HL-60 (cell line): ENCODE measurements at places on chromosomes 3 and 15.

GRCh38 chr3:150497956-150498355 lies 48.3 kb downstream of the SERP1 start:
- DNase-seq = peak; percentile 23

DNA sequence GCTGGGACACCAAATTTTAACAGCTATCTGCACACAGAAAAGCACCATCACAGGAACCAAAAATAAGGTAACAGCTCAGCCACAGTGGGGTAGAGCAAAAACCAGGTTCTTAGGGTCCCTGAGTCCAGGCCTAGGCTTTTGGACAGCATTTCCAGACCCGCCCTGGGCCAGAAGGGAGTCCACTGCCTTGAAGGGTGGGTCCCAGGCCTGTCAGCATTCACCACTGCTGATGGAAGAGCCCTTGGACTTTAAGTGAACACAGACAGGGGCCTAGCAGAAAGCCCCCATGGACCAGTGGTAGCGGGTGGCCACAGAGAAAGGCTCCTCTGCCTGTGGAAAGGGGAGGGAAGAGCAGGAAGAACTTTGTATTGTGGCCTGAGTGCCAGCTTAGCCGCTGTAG lies 56.4 kb downstream of the PLCH1 start:
- no peak for DNase-seq

DNA sequence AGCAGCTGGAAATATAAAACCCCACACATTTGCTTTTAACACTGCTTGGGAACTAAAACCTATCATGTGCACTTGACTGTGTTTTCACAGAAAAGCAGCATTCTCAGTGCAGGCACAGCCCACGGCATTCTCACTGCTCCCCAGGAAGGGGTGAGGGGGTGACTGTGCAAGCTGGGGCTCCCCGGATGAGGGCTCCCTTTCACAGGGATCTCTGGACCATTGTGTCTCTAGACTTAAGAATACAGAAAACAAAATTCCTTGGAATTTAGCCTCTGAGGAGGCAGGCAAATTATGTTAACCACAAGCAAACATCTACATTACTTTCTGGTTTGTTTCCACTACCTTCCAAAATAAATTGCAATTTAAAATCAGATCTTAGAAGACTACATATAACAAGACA lies 100.3 kb downstream of the FSIP1 start:
- no peak for DNase-seq

DNA sequence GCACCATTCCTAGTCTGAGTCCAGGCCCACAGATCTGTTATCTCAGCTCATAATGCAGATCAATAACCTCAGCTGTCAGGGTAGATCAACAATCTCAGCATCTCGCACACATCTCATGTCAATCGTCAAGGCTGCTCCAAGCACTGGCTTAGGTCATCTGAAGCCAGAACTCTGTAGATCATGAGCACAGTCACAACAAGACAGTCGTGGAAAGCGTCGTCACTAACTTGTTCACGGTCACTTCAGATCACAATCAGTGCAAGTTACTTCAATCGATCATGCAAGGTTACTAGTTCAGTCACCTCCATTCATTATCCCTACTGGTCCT lies 71.8 kb downstream of the RBPMS2 start:
- no peak for DNase-seq

GRCh38 chr15:59150185-59150584 lies 45.2 kb downstream of the CCNB2 start:
- no peak for DNase-seq

- no peak for DNase-seq
Observed at GRCh38 chr3:195753581-195753980, 32.8 kb downstream of the MUC20 start.

DNA sequence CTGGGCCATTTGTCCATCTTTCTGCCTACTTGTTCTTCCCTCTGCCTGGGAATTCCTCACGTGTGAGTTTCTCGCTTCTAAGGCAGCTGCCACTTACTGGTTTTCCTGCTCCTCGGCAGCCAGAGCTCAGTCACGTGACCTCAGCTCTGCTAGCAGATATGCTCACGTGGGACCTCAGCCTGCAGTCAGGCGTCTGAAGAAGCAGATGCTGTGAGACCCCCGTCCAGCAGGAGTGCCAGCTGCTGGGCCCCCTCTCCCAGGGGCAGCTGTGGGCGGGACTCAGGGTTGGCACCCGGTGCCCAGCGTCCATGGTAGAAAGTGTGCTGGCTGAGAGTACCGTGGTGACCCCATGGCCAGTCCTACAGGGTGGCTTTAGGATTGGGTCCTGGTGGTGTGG lies 161.3 kb upstream of the TLE3 start:
- DNase-seq = no peak

DNA sequence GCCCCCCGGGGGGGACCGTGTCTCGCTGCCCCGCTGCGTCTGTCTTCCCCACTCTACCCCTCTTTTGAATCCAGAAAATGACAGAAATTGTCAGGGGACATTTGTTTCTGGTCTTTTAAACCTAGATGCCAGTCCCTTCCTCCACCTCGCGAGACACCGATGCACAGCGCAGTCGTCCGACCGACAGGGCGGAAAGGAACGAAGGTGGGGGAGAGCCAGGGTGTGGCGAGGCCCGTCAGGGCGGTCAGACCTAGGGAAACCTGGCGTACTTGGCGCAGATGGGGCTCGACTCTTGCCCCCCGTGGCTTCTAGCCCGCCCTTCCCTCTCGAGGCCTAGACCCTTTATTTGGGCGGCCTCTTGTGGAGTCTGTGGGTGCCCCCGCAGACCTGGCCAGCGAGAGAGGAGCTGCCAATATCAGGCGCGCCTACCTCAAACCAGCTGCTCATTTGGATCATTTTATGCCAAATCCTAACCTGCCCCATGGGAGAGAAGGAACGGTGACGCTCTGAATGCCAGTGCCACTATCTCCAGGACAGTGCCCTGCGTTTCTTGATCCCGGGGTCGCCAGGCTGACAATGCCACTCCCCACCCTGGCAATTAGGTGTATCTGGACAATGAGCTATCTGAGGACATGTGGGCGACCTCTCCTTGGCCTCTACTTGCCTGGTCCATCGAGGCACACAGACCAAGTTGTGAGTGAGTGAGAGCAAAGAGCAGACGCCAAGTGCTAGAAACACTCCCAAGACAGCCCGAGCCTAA lies 500 bp upstream of the RAB6B start:
- DNase-seq = no peak

DNA sequence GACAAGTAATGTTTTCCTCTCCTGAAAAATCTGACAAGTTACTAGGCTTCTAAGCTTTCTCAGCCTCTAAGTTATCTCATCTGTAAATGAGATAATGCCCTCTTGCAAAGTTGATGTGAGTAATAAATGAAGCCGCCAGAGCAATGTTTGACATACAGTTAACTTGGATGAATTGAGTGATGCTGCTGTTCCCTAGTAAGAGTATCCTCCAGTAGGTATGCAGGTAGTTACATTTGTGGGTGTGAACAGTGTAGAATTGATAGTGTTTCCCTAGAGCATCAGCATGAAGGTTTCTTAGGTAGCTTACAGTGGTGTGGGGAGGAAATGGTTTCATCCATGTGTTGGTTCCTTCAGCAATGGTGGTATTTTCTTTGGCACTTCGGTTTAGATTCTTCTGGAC lies 3.4 kb downstream of the ATP2C1 start:
- DNase-seq = no peak

GRCh38 chr3:186612721-186613636 lies at the start of gene AHSG:
TSS of gene AHSG (plus strand) at chr3:186613060. CDS start at chr3:186613142, 82 bp downstream.
- no peak for DNase-seq

DNA sequence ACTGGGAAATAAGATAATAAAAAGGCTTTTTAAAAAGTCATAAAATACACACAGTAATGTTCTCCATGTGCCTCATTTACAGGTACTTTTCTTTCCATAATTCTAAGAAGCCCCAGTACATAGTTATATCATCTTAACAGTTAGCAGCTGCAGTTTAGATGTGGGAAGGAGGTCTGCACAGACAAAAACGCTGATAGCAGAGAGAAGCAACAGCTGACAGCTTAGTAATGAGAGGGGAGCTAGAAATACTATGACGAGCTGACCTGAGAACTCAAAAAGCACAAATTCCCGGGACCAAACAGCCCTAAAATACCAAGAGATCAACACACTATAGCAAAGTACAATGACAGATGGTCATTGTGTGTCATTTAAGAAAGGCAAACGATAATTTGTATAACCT lies 36.7 kb upstream of the ARHGEF3 start:
- no peak for DNase-seq

DNA sequence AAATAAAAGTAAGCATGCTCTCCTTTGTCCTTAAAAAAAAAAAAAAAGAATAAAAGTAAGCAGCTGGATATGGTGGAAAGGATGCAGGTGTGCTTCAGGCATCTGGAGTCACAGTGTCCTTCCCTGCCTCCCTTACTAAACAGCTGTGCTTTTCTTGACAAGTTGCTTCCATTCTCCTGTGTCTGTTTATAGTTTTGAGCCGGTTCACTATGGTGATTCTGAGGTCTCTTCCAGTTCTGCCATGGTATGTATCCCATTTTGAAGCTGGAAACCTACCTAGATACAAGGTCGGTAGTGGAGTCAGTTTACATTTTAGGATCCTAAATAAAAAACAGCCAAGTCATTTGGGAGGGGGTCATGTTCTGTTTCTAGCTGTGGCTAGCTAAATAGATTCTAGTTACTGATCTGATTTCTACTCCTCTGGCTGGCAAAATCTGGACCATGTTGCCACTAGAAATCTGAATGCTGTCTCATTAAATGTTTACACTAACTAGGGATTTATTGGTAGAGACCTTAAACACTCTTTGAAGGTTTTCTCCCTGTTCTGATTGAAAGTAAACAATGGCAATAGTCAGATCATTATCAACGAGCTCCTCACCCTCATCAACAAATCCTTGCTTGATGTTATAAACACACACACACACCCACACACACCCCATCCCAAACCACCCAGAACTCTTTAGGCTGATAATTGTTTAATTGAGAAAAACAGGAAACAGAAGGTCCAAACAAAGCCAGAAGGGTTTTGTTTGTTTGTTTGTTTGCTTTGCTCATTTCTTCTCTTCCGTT lies 7.9 kb downstream of the TNFSF10 start:
- no peak for DNase-seq

GRCh38 chr3:108099244-108099643 lies 8.4 kb upstream of the CD47 start:
- no peak for DNase-seq

- no peak for DNase-seq
Observed at GRCh38 chr15:89244574-89244903, 760 bp downstream of the FANCI start.

GRCh38 chr15:59997070-59997701 lies 6.9 kb upstream of the FOXB1 start:
- DNase-seq = no peak

- DNase-seq = no peak
Observed at GRCh38 chr15:59367022-59367451, 5.6 kb downstream of the MYO1E start.

DNA sequence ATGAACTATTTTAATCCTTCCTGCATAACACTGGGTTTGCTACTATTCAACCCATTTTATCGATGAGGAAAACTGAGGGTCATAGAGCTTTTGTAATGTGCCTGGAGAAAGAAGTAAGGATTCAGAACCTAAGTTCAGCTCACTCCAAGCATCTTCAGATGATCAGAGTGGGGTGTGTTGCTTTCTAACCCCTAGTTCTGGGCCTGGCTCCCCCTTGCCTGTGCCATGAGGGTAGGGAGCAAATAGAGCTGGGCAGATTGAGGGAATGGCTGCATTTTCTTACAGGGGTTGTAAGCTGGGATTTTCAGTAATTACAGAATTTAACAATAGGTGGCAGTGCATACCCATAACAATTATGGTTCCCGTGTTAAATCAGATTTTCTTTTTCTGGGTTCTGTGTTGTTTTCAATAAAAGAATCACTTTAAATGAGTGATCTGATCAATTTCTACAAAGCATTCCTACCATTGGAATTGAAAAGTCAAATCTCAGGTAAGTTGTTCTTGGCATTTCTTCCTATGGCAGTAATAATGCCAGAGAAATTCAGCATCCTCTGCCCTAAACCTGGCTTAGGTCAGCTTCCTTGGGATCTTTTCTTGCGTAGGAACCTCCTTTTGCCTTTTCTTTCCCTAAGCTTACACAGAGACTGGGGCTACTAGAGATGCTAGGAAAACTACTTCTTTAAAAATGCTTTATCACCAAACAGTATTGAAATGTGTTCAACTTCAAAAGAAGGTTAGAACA lies 103.8 kb upstream of the IL12A start:
- peak; percentile 7 for DNase-seq

DNA sequence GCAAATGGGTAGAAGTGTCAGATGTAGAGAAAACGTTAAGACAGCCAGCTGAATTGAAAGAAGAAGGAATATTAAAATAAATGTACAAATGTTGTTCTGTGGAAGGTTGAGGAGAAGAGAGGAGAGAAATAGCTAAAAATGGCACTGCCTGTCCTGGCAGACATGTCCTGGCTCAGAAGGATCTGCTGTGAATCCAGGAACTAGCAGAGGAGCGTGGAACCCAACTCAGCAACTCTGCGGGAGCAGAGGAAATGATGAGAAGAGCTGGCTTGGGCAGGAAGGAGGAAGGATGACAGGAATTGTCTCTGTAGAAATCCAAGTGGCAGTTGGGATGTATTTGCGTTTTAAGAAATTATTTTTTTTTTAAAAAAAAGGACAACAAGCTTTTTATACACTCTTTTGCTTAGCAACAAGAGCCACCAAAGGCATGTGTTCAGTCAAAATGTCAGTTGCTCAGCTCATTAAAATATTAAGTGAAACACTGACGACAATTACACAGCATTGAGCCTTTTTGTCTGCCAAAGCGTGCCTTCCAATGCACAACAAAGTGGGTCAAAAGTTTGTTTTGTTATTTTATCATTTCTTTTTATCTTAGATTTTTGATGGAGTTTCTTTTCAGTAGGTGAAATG lies 16.1 kb downstream of the NANOGP8 start:
- no peak for DNase-seq

GRCh38 chr3:33597257-33597689 lies 120.8 kb downstream of the CLASP2 start:
- peak; percentile 35 for DNase-seq

- DNase-seq = no peak
Observed at GRCh38 chr15:36887214-36887961, 213.0 kb downstream of the MEIS2 start.

GRCh38 chr15:58505581-58505980 lies 73.8 kb downstream of the LIPC start:
- DNase-seq = no peak

GRCh38 chr3:86867982-86868381 lies 123.0 kb downstream of the VGLL3 start:
- DNase-seq = no peak

DNA sequence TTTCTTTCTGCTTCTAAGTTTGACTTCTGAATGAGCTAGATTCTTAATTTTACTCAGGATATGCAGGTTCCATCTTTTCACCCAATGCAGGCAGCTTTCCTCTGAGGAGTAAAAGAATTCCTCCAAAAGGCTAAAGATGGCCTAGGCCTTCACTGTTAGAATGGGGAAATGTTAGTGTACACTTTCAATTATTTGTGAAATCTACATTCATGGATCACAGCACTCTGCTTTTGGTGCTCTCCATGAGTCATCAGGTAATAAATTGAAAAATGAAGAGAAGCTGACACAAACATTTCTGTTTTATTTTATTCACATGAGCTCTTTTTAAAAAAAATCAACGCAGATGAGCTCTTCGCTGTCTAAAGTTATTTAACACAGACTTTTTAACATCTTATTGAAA lies 502.5 kb upstream of the GOLIM4 start:
- no peak for DNase-seq

GRCh38 chr3:10485380-10485779 lies 20.0 kb downstream of the ATP2B2 start:
- no peak for DNase-seq

GRCh38 chr3:98945666-98946065 lies 44.2 kb upstream of the DCBLD2 start:
- DNase-seq = no peak

- no peak for DNase-seq
Observed at GRCh38 chr15:30924353-30924752, 20.6 kb downstream of the FAN1 start.

- peak; percentile 40 for DNase-seq
Observed at GRCh38 chr3:44890852-44891251, 16.4 kb downstream of the TGM4 start.

GRCh38 chr3:188584162-188584529 lies 430.2 kb downstream of the LPP start:
- DNase-seq = peak; percentile 34
